ENCODE measurements at places on chromosomes 4 and X.

GRCh38 chrX:119429471-119429870, 30.3 kb downstream of the SLC25A43 start:
- DNase-seq, result no peak

DNA sequence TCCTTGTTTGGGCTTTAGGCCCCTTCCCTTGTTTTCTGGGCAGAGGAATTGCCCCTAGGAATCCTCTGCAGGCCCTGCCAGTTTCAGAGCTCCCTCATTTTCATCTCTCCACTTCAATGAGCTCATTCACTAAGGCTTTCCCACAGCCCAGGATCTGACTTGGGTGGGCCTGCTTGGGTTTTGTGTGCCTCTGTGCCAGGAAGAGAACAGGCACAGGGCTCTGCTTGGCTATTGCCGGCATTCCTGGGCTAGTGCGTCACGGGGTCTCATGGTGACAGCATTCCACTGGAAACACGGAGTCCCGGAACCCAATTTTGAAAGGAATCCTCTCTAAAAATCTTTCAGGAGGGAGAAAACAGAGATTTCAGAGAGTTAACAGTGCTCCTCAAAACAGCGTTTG, 150.5 kb downstream of the VCX3A start:
- no peak for DNase-seq

GRCh38 chr4:79148369-79148768, 177.5 kb downstream of the NAA11 start:
- DNase-seq, result no peak

GRCh38 chr4:11529625-11530201, 101.0 kb upstream of the HS3ST1 start:
- DNase-seq, result no peak

- no peak for DNase-seq
These were observed 224.9 kb upstream of the VCX3A start for GRCh38 chrX:6759655-6760375.

DNA sequence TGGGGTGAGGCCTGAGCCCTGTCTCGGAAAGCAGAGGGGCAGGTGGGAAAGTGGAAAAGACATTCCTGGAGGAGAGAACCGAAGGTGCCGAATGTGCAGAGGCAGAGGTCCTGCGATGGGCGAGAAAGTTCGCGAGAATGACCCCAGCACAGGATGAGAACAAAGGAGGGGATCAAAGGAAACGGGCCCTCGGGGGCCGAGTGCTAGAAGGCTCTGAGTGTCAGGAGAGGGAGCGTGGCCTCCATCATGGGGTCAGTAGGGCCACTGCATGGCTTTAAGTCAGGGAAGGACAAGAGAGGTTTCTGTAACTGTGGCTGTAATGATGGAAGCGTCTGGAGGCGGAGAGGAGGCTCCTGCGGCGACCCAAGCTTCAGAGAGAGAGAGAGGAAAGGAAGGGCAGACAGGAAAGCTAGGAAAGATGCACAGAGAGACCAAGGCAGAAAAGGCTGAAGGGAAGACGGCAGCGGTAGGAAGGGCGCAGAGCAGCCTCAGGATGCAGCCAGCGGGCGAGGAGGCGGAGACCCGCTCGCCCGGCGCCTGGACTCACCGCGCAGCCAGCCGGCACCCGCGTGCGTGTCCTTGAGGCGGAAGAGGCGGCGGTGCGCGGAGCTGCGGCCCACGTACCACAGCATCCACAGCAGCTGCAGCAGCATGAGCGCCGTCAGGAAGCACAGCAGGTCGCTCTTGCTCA, 669 bp downstream of the OTOP1 start:
- no peak for DNase-seq

DNA sequence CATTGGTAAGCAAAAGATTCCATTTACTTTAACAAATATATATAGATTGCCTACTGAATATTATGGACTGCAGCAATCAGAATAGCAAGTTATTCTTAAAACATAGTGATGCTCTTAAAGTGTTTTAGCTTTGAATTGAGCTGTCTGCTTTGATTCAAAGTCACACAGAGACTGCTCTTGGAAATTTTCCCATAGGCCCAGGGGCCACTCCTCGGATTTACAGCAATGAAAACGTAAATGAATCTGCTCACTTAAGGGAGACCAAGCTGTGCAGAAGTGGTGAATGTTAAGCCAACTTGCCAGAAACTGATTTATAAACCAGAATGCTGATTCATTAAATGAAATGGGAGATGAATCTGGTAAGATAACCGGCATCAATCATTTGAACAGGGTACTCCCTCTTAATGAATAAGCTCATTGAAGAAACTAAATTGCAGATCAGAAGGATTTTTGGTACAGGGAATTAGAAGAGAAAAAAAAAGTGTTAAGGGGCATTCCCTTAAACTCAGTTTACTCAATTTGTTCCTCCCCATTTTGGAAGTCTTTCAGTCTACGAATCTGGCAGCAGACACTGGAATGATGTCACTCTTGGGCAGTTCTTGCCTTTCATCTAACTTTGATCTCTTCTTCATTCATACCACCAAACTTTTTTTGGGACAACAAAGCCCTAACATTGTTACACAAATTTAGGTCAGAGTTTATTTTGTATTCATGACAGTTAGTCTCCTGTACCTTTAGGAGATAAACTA, 363.3 kb upstream of the MAGEB2 start:
- no peak for DNase-seq

DNA sequence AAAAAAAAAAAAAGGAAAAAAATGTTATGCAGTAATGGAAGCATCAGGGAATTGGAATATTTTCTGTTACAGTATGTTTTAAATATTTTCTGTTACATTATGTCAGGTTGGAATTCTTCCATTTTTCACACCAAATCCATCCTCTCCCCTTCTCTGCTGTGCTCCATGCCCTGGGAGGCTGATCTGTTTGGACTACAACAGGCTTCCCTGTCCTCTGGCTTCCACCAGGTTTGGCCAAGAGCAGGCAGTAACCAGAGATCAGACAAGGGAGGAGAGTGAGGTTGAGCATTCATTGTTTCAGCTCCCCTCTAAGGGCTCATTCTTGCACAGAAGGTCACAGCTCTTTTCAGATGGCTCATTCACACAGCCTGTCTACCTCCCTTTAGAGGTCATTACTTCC, 11.7 kb upstream of the TMEM184C start:
- no peak for DNase-seq

DNA sequence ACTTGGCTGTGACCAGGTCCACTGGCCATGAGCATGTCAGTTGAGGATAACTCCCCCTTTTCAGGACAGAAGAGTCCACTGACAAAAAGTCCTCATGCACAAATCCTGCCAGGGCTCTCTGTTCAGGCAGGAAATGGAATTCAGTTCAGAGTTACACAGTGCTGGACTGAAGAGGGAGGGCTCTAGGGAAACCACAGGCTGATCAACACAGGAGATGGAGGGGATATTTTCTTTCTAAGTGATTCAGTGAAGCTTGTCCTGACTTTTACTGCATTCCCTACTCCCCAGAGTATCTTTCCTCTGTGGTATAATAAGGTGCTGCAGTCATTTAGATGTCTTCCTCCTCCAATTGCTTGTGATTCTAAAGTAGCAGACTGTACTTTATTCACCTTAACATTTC, 335.5 kb upstream of the IGFBP7 start:
- DNase-seq, result no peak

DNA sequence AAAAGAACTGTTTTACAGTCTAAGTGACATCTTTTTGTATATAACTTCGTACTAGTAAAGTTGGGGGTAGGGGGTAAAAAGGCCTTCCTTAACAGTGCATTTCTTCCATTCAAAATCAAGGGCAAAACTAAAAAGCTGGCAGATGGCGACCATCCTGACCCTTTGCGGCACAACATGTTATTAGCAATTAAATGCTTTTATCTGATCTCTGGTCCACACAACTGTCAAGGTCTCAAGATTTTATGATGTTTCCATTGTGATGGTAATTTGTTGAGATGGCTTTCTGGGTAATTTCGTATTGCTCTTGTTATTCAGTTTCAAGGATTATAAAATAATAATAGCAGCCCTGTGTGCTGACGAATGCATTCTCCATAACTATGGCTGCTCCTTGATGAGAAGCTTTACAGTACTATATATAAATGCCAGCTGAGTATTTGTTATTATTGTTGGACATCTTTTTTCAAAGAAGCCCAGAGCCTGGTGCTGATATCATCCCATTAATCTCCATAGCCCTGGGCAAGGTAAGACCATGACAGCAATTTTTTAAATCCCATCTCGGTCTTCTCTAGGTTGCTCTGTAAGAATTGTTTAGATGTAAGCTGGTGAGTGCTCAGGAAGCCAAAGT, 89.5 kb downstream of the CBR4 start:
- DNase-seq, result no peak

DNA sequence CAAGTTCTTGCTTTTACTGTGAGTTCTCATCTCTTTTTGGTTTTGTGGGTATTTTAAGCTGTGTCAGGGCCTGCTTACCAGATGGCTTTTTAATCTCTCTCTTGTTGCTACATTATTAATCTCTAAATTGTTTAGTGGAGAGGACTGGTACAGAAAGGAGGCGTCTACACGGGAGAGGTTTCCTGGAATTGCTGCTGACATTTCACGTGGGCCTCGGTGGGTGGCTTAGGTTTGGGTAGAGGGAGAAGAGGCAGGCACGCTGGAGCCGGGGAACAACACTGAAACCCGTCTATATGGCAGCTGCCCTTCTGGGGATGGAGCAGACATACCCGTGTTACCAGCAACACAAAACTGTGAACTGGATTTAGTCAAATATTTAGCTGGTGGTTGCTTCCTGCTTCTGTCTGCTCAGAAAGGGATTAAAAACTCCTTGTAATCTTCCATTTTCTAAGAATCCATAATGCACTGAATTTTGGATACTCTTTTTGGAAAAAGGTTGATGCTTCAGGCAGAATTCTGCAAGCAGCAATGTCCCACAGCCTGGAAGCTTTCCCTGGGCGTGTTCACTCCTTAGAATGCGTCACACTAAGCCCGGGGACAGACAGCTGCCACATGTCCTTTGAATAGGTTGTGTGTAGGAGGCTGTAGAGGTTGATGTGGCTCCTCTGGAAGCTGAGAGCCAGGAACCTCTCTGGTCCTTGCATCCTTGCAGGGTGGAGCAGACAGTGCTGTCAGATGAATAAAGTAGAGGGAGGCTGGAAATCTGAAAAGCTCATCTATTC, 199.8 kb upstream of the GATB start:
- DNase-seq, result no peak

DNA sequence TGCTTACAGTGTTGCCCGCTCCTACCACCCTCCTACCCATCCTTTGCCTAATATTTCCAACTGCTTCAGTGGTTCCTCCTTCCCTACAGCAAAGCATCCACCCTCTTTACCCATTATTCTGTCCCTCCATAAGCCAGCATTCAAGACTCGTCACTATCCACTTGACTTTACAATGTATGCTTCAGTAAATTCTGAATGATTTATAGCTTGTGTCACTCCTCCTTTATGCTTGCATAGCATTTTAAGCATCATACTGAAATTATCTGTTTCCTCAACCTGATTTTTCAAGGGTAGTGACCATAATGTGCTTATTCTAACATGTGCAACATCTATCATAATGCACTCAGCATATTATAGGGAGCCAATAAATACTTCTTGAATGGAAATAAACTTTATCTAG, 365.5 kb downstream of the RAB28 start:
- DNase-seq, result no peak

DNA sequence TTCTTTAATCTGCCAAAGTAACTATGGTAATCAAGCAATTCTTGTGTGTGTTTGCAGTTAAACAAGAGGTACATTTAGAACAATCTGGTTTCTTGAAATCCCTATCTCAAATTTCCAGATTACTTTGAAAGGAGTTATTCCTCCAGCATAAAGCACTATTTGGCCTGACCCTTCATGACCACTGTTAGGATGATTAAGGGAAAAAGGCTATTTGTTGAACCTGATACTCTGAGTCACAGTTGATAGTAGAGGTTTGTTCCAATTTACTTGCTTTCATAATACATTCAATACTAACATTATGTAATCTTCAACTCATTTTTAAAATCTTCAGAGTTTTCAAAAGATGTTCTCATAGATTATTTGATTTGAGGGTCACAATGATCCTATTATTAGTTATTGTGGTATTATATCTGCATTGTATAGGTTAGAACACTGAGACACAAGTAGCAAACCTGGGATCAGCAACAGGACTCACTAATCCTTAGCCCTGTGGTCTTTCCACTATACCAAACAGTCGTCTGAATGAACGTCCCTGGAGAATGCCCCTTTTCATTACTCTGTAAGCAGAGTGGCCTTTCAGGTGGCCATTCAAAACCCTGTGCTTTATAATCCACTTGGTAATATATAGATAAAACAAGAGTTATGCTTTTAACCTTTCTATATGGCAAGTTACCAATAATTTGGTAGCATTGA, 8.1 kb upstream of the NDST4 start:
- DNase-seq, result no peak

DNA sequence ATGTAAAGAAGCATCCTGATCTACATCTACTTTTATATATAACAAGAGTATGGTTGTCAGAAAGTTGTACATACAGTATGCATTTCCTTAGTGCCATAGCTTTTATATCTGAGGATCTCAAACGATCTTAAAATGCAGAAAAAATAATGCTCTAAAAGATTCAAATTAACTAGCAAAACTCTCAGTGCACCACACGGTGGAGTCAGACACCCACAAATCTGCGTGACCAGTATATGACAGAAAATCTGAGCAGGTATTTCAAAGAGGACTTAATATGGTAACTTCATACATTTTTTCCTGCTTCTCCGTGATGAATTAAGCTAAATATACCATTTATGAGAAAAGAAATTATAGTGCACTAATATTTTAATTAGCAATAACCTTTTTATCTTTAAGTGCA, 803.0 kb downstream of the DMD start:
- DNase-seq, result no peak
